Peyer's patch (tissue), 4 donors: ENCODE measurements at places on chromosomes 3 and 15.
A peak's percentile ranks its signal among the peaks of the same experiment; 100 is the strongest.

DNA sequence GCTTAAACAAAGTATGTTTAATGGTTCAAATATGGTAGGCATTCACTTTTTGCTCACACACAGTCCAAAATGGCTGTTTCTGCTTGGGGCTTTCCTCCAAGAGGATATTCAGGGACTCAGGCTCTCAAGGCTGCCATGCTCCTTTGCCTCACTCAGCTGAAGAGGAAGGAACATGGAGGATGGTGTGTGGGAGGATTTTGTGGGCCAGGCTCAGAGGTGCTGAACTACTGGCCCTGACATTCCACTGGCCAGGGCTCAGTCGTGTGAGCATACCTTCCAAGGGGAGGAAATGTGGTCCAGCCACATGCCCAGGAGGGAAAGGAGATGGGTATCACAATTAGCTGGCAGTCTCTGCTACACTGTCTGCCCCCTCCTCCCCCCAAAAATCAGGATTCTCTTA is 8.7 kb downstream of the PXYLP1 start:
- no peak overlapping the region for H3K27ac ChIP-seq
- no peak for DNase-seq
- no peaks in the 10 kb centered on the region for H3K36me3 ChIP-seq
- H3K4me3 ChIP-seq, result no peak overlapping the region
- no peaks in the 10 kb centered on the region for H3K27me3 ChIP-seq
- no peaks in the 10 kb centered on the region for H3K4me1 ChIP-seq

DNA sequence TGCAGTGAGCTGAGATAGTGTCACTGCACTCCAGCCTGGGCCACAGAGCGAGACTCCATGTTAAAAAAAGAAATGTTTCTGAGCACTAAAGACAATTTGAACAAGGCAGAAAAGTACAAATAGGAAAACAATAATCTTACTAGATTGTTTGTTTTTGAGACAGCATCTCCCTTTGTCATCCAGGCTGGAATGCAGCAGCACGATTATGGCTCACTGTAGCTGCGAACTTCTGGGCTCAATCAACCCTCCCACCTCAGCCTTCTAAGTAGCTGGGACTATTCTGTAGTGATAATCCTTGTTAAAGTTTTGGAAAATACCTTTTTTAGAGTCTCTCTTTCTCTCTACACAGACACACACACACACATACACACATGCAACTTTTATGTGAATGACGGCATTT is 107.1 kb downstream of the LPP start:
- H3K36me3 ChIP-seq, result no peaks in the 10 kb centered on the region
- no peak overlapping the region for H3K4me3 ChIP-seq
- peaks cover 3% of the 10 kb centered on the region for H3K4me1 ChIP-seq
- no peaks in the 10 kb centered on the region for H3K27me3 ChIP-seq
- peak overlapping the region; percentile 6 for H3K27ac ChIP-seq

- no peak for DNase-seq
- no peaks in the 10 kb centered on the region for H3K36me3 ChIP-seq
- H3K27ac ChIP-seq, result no peak overlapping the region
- no peaks in the 10 kb centered on the region for H3K27me3 ChIP-seq
These were observed 1.8 kb downstream of the SLC6A1 start for GRCh38 chr3:10994306-10994705.

GRCh38 chr3:194682694-194683310 is 2.9 kb upstream of the FAM43A start:
- DNase-seq, result peak; percentile 88
- no peaks in the 10 kb centered on the region for H3K36me3 ChIP-seq
- no peaks in the 10 kb centered on the region for H3K27me3 ChIP-seq
- H3K4me1 ChIP-seq, result no peaks in the 10 kb centered on the region

- H3K27me3 ChIP-seq, result no peaks in the 10 kb centered on the region
- no peaks in the 10 kb centered on the region for H3K4me1 ChIP-seq
- H3K4me3 ChIP-seq, result no peak overlapping the region
- DNase-seq, result no peak
These were observed 5.9 kb upstream of the GPR87 start for GRCh38 chr3:151322511-151322910.

DNA sequence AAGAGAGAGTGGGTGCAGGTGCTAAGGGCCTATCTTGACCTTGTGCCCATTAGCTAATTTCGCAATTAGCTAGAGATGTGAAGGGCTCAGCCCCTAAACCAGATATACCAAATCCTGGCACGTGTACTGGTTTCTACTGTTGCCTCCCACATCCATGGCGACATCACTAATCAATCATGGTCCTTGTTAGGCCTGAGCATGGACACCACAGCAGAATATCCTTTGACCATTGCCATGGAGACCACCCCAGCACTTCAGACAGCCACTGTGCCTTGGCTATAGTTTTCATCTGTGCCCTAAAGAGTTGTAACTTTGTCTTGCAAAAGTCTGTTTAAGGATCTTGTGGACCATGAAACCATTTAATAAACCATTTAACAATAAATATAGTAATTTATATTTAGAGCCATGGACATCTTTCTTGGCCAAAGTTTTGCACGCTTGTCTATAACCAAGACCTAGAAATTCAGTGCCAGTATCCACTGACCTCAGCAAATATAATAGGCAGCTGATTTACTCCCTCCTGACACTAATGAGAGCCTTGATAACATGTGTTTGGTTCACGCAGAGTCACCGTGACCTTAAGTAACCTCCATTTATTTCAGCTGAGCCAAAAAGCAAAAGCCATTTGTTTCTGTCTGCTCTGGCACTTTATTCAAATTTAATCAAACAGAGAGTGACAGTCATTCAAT is 43.4 kb downstream of the COLQ start:
- H3K27ac ChIP-seq, result no peak overlapping the region
- H3K4me3 ChIP-seq, result no peak overlapping the region
- no peaks in the 10 kb centered on the region for H3K4me1 ChIP-seq
- no peaks in the 10 kb centered on the region for H3K36me3 ChIP-seq
- no peaks in the 10 kb centered on the region for H3K27me3 ChIP-seq

DNA sequence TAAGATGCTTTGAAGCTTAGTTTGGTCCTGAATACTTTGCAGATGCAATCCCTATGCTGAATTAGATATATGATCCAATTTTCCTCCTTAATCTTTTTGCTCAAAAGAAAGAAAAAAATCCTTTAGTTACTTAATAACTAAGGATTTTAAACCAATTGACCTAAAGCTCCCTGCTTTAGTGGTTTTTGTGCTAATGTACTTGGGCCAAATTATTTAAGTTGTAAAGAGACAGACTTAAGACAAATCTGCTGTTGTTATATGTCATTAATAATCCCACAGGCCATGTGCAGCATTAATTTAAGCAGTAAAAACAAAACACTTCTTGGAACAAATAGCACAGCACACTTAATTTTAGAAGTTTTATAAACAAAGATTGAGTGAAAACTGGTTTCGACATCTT is 776.1 kb upstream of the SEMA6D start:
- H3K27ac ChIP-seq, result no peak overlapping the region
- no peaks in the 10 kb centered on the region for H3K36me3 ChIP-seq
- DNase-seq, result no peak
- no peak overlapping the region for H3K4me3 ChIP-seq

DNA sequence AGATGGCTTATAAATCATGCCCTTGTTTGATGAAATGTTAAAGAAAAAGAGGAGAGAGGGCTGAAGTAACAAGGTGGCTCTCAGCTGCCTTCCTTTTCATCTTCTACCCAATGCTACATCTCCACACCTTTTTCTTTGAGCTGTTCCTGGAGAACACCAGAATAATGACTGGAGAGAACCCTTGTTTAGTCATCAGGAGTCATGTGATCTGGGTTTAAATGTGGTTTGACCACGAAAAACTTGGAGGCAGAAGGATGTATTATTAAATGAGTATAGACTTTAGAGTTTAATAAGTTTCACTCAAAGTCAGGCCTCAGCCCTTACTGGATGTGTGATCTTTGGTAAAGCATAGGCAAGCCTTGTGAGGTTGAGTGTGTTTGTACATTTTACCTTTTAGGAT is 230.3 kb upstream of the TBL1XR1 start:
- peak overlapping the region; percentile 28 for H3K27ac ChIP-seq
- no peak for DNase-seq
- no peak overlapping the region for H3K4me3 ChIP-seq
- no peaks in the 10 kb centered on the region for H3K36me3 ChIP-seq

- no peaks in the 10 kb centered on the region for H3K27me3 ChIP-seq
- H3K4me1 ChIP-seq, result no peaks in the 10 kb centered on the region
- no peak overlapping the region for H3K27ac ChIP-seq
- no peak overlapping the region for H3K4me3 ChIP-seq
These were observed 339.8 kb upstream of the WNT5A start for GRCh38 chr3:55826731-55827496.

DNA sequence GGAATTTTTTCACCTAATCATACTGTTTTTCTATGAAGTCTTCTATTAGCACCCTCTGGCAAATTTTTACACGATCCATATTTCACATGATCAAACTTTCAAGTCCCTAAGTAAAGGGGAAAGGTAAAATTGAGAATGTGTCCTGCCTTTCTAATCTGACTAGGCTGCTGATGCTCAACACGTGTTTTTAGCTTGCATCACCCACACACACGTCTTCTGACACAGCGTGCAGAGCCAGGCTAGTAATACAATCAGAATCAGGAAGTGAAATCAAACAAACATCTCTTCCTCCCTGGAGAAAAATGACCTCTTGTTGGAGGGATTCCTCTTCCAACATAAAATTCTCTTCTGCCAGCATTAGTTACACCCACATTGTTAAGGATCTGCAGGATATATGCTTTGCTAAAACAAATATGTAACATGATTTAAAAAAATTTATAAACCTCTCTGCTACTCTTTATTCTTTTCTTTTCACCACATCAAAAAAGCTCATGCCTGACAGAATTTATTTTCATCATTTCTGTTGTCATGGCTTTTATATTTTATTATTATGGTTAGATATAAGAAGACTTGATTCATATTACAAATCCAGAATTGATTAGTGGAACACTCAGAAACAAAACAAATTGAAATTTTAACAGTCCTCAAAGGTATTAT is 122.4 kb downstream of the RAP2B start:
- no peak for DNase-seq
- no peak overlapping the region for H3K27ac ChIP-seq
- H3K36me3 ChIP-seq, result no peaks in the 10 kb centered on the region
- no peaks in the 10 kb centered on the region for H3K27me3 ChIP-seq
- H3K4me3 ChIP-seq, result no peak overlapping the region
